NCI-H1092 (cell line): ENCODE measurements at places on chromosomes 3 and 15.

GRCh38 chr3:117898722-117899522 lies 1135.7 kb downstream of the IGSF11 start:
- DNase-seq, result no peak

DNA sequence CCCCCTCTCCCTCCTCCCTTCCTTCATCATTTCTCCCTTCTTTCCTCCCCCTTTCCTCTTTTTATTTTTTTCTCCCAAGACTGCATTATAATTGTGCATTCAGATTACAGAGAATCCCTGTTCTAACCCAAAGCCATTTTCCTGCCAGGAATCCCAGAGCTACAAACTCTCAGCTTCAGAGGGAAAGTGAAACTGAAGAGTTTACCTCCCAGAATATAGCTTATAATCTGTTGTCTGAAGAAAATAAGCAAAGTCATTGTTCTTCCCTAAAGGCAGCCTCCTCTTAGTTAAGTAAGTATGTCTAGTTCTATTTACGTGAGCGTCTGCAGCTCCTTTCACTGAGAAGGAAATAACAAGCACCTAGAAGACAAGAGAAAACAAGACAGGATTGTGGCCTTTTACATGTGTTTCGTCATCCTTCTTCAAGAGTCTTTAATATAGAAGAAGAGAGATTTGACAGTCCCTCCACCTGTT lies 97.2 kb downstream of the CHST2 start:
- no peak for DNase-seq

GRCh38 chr3:13655061-13655913 lies 106.4 kb downstream of the FBLN2 start:
- peak; percentile 15 for DNase-seq

- DNase-seq, result no peak
Measured at GRCh38 chr15:68507447-68507846, 71.3 kb upstream of the CORO2B start.

GRCh38 chr3:176755552-176755951 lies 441.7 kb downstream of the TBL1XR1 start:
- DNase-seq, result no peak

DNA sequence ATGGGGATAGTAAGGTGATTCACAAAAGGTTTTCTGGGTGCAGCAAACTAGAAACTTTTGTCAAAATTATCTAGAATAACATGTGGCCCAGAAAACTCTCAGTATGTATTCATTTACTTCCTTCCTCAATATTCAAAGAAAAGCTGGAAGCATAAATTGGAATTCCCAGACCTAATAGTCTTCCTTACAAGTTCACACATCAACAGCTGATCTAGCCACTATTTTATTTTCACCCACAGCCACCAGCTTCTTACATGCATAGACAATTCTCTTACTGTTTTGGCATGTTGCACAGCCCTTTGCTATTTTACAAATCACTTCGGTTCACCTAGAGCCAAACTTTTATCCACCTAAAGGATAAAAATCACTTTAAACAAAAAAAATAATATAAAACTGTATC lies 647.8 kb upstream of the CCDC54 start:
- no peak for DNase-seq

- no peak for DNase-seq
Measured at GRCh38 chr3:121651684-121652083, 9.0 kb downstream of the HCLS1 start.

GRCh38 chr3:65531499-65531898 lies 507.2 kb downstream of the MAGI1 start:
- DNase-seq, result no peak

DNA sequence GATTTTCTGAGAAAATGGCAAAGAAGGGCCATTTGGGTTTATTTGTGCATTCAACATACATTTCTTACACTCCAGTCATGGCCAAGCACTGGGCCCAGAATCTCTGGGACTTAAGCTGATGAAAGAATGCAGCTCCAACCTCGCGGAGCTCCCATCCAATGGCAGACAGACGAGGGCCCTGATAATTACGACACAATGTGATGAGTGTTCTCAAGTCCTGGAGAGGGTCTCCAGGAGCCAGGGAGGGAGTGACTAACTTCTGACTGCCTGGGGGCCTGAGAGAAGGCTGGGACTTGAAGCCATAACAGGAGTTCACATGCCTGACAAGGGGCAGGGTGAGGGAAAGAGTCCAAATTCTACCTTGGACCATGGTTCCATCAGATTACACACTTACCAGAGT lies 42.6 kb upstream of the BNC1 start:
- no peak for DNase-seq

- peak; percentile 67 for DNase-seq
Measured at GRCh38 chr15:41892621-41893421, 1.0 kb downstream of the SPTBN5 start.

GRCh38 chr3:72129501-72130094 lies 344.6 kb upstream of the PROK2 start:
- no peak for DNase-seq

- no peak for DNase-seq
Measured at GRCh38 chr3:151199554-151200438, 3.2 kb downstream of the GPR171 start.
